DMS153 (cell line): ENCODE measurements at places on chromosomes 13 and 19.

GRCh38 chr19:4376991-4377781 is 23.2 kb downstream of the SH3GL1 start:
- DNase-seq, result no peak

DNA sequence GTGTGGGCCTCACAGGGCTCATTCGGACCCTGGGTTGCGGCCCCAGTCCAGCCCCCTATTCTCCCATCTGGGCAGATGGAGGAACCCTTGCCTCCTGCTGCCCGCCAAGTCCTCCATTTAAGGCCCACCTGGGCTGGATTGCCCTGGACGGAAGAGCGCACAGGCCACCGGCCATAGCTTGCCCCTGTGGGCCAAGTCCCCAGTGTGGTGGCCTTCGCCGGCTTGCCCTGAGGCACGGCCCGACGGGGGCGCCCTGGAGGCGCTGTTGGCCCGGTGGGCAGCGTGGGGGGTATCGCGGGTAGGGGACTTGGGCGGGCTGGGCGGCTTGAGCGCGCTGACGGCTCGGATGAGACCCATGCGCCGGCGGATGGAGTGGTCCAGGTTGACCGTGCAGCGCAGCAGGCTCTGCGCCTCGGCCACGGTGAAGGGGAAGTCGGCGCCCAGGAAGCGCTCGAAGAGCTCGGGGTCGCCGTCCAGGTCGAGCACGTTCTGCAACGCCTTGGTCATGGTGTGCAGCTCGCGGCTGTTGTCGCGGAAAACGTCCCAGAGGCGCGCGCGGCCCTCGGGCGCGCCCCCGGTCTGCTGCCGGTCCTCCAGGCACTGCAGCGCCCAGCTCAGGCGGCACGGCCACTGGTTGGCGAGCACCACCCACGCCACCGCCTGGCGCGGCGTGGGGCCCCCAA is 8.8 kb downstream of the NKPD1 start:
- no peak for DNase-seq

- no peak for DNase-seq
These were observed 96.7 kb upstream of the CLDN10 start for GRCh38 chr13:95455782-95456181.

- no peak for DNase-seq
These were observed 15.5 kb upstream of the ZNF414 start for GRCh38 chr19:8529369-8530006.

GRCh38 chr19:15169541-15170285 is 31.1 kb downstream of the NOTCH3 start:
- DNase-seq, result no peak

GRCh38 chr19:19533841-19534240 is 4.2 kb upstream of the CILP2 start:
- DNase-seq, result no peak
